ENCODE measurements at places on chromosomes 5 and 9. TPM values are rescaled to one million over a fixed set of nuclear protein-coding genes. Genes with fewer than 3 reads are reported as not detected.
A peak's percentile ranks its signal among the peaks of the same experiment; 100 is the strongest.

- peak; percentile 14 for DNase-seq
Observed at GRCh38 chr5:144206141-144206540, 35.5 kb downstream of the KCTD16 start.

- no peak for DNase-seq
Observed at GRCh38 chr5:83220331-83220730, 143.0 kb downstream of the XRCC4 start.

- no peak for DNase-seq
Observed at GRCh38 chr5:1103505-1104326, 8.1 kb downstream of the SLC12A7 start.

HAVCR2 gene
- not detected for total RNA-seq

GRCh38 chr9:137919649-137920141, 42.1 kb downstream of the CACNA1B start:
- DNase-seq = no peak
